ENCODE measurements at places on chromosomes 3 and 15.

DNA sequence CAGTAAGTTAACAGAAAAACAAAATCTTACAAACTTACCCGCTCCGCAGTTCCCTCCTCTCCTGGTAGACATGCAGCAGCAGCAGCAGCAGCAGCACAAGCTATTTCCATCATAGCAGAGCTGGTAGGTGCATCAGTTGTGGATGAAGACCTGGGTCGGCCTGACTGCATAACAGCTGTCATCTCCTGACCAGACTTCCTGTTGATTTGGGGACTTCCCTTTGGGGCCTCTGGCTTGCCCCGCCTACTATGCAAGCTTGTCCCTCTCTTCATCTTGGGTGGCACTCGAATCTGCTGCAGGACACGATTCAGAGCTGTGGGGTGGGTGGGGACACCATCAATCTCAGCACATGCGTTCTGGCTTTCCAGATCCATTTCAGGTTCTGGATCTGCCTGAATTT lies 65.7 kb downstream of the TMCC1 start:
- DNase-seq, result no peak

- peak; percentile 51 for DNase-seq
These were observed 11.4 kb upstream of the SPTBN5 start for GRCh38 chr15:41905036-41905793.

DNA sequence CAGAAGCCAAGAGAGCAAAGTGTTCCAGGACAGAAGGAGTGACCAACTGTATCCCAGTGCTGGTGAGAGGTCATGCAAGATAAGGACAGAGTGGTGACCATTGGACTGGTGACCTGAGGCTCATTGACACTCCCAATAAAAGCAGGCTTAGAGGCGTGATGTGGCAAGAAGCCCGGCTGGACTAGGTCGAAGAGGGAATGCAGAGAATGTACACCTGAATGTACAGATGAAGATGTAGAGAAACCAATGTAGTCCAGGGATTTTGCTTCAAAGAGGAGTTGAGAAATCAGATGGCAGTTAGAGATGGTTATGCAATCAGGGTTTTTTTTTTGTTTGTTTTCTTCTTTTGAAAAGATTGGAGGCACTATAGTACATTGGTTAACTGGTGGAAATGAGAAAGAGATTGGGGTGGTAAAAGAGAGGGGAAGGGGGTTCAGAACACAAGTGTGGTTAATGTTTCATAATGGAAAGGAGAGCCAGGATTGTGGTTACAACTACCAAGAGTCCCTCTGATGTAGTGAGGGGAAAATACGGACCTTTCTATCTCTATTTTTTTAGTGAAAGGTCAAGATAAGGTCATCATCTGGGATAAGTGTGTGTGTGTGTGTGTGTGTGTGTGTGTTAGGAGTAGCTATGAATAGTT lies 23.3 kb downstream of the ST3GAL6 start:
- no peak for DNase-seq

GRCh38 chr3:3133500-3133899 lies 6.8 kb downstream of the TRNT1 start:
- no peak for DNase-seq

- DNase-seq, result no peak
These were observed 296.8 kb downstream of the RORA start for GRCh38 chr15:60932051-60932915.

DNA sequence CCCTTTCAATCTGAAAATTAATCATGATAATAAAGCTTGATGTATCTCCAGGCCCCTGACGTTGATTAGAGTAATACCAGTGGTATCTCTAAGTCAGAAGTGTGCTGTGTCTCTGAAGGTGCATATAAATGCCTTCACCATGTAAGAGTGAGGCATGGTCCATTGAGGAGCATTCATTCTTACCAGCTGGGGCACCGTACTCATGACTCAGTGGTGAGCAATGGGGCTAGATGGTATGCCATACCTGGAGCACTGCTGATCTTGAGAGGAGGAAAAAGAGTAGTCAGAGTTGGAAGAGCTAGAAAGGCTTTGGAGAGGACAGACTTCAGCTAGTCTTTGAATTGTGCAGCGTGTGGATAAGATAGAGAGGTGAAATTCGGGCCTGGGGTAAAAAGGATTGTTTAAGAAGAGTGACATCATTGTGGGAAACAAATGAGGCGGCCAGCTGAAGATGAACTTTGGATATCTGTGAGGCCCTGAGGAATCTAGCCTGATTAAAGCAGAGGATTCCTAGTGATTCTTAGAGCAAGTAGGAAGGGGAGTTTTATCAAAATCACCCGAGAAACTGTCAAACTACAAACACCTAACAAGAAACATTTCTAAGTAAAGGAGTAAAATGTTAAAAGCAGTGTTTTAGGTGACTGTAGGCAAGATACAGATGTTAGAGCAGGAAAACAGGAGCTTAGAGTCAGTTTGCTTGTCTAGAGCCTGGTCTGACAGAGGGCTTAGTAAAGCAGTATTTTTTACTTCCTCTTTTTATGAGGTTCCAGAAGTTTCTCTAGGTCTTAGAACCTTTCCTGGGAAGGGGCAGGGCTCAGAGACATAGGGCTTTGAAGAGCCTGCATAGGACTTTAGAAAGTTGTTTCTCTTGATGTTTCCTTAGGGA lies 13.6 kb downstream of the TMOD3 start:
- DNase-seq, result no peak

DNA sequence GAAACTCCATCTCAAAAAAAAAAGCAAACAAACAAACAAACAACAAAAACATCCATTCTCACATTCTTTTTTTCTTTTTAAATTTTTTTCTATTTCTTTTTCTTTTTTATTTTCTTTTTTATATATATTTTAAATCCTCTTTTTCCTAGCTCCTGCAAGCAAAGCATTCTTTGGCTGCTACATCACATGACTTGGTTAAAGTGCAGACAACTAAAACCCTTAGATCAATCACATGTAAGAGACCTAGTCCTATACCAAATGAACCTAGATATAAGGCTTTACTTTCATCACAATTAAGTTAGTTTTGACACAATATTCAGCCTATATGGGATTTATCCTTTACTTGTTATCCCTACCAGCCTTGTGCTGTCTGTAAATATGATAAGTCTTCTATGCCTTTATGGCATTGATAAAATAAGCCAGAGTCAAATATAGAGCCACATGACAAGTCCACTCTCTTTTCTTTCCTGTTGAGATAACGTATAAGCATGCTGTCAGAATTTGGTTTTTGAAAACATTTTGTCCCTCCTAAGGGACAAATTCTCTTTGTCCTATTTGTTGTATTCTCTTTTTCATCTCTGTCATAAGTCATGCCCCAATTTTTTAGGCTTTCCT lies 11.3 kb downstream of the UBR1 start:
- no peak for DNase-seq

- DNase-seq, result no peak
These were observed 141.7 kb downstream of the IL5RA start for GRCh38 chr3:2968475-2968874.

GRCh38 chr15:69908590-69909420 lies 188.9 kb downstream of the TLE3 start:
- no peak for DNase-seq

GRCh38 chr3:58604031-58604430 lies 26.8 kb upstream of the FAM107A start:
- no peak for DNase-seq

- DNase-seq, result peak; percentile 68
These were observed 19.9 kb downstream of the NDUFB4 start for GRCh38 chr3:120615847-120616609.

GRCh38 chr3:142003291-142003690 lies 126.8 kb downstream of the ATP1B3 start:
- no peak for DNase-seq

DNA sequence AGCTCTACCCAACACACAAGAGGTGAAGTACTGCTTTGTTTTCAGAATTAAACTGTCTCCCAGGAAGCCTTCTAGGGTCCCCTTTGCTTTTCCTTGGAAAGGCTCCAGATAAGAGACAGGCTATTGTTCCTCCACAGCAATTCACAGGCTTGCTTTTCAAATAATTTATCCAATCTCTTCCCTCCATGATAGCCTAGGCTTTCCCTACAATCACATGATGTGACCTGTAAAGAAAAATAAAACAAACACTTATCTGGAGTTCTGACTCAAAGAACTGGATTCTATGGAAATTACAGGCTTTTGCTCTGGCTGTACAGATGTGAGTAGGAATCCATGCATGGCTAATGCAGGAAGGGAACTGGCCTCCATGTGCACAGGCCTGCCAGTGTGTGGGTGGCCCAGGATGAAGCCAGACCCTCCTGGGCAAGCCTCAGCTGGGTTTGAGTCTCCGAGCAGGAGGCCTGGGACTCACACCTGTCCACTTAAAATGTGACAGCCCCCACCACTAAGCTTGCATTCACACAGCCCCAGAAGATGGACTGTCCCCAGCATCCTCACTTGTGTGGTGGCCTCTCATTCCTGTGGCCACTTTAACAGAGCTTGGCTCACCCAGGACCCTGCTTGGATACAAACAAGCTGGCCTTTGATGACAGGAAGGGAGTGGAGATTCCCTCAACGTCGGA lies 75.8 kb upstream of the LEKR1 start:
- no peak for DNase-seq

- DNase-seq, result peak; percentile 46
These were observed 27.5 kb upstream of the MASP1 start for GRCh38 chr3:187318819-187319616.

GRCh38 chr15:70440416-70441138 lies 322.8 kb downstream of the UACA start:
- no peak for DNase-seq

GRCh38 chr3:5317557-5317956 lies 130.1 kb downstream of the EDEM1 start:
- DNase-seq, result no peak

GRCh38 chr3:172153335-172153861 lies 114.0 kb downstream of the FNDC3B start:
- DNase-seq, result peak; percentile 78

DNA sequence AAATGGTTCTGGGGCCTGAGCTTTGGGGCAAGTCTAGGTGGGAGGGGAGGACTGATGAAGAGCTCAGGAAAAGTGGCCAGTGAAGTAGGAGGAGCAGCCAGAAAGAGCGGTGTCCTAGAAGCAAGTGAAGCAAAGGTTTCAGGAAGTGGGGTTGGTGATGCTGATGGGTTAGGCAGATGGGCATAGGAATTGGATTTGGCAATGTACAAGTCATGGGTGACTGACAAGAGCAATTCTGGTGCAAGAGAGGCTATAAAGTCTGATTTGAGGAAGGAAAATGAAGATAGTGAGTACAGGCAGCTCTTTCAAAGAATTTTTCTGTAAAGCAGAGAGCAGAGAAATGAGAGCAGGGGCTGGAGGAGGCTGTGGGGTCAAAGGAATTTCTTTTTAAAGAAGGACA lies 19.7 kb downstream of the ALPK3 start:
- no peak for DNase-seq

DNA sequence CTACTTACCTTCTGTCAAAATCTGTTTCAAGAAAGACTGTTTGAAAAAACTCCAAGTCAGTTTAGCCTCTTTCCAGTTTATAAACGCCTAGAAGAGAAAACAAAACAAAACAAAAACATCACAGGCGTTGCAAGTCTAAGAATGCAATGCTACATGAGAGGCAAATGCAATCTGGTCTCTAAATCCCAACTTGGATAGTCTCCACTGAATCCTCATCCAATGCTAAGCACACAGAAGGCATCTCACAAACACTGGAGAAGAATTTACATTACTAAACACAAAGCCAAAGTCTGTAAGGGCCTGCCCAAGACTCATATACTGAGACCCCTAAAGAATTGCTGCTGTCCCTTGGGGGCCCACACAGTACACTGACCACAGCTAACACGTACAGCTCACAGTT lies 18.4 kb downstream of the RFT1 start:
- no peak for DNase-seq

All from BE2C (cell line).